ENCODE measurements at places on chromosomes 4 and X. TPM values are rescaled to one million over a fixed set of nuclear protein-coding genes. Genes with fewer than 3 reads are reported as not detected.

Gene PNMA6A
- total RNA-seq: 0.12 TPM

Gene SPINK2
- not detected for total RNA-seq

Gene USP17L15
- not detected for total RNA-seq

Gene TCP11X2
- total RNA-seq: not detected

Gene FTSJ1
- 120 TPM for total RNA-seq

Gene SOX3
- total RNA-seq: not detected

Gene MAGEA10
- total RNA-seq: 0.60 TPM

Gene GYG2
- 1.2 TPM for total RNA-seq
